NCI-H226 (cell line): ENCODE measurements at places on chromosomes 12 and 14.

GRCh38 chr12:102167821-102168604, 29.6 kb downstream of the PMCH start:
- DNase-seq: no peak

DNA sequence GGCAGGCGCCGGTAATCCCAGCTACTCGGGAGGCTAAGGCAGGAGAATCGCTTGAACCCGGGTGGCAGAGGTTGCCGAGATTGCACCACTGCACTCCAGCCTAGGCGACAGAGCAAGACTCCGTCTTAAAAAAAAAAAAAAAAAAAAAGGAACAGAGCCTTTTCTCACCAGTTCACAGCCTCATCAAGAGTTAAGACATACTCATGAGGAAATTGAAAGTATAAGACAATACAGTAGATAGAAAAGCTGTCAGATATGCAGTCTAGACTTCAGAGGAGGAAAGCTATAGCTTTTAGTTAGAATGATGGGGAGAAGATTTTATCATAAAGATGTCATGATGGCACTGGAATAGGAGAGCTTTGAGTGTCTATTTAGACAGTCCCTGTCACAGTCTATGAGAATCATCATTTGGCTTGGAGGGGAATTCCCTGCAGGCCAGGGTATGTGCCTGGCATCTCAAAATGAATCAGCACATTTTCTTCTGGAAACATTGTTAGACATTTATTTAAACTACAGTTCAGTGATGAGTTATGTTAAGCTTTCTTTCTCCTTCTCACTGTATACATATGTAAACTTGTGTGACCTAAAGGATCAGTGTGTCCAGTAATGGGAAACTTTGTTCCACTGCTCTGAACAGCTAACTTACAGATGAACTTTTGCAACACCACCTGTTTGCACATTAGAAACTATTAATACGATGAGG, 2.9 kb upstream of the RAB35 start:
- no peak for DNase-seq

- DNase-seq: no peak
These were observed 336.7 kb downstream of the GALC start for GRCh38 chr14:87656315-87656714.

DNA sequence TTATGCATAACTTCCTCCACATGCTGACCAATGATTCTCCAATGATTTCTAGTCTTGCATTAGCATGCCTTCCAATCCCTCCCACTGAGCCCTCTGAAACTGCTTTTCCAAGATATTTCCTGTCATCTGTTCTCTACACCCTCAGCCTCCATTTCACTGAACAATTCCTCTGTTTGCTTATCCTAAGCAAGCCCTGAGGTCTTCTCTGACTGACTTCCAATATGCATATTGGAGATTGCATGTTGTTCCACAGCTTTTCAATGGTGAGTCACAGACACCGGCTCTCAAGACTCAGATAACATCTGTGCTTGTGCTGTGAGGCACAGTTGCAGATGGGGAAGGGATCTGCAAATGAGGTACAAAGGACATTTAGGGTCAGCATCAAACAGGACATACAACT, 141.0 kb downstream of the SLC16A7 start:
- peak; percentile 47 for DNase-seq

DNA sequence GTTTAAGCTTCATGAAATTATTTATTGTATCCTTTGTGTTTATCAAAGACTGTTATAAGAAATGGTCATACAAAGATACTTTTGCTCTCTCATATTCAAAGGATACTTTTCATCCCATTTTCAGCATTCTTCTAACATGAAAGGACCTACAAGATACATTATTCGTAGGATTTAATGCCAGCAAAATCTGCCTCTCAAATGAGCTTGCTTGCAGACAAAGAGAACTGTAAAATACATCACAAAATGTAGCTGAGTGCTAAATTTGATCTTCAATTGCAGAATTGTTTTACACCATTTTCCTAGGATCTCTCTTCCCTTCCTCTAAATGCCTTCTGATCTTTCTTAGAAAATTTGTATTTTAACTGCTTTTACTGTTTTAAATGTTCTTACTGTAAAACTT, 333.0 kb upstream of the NAV3 start:
- no peak for DNase-seq

DNA sequence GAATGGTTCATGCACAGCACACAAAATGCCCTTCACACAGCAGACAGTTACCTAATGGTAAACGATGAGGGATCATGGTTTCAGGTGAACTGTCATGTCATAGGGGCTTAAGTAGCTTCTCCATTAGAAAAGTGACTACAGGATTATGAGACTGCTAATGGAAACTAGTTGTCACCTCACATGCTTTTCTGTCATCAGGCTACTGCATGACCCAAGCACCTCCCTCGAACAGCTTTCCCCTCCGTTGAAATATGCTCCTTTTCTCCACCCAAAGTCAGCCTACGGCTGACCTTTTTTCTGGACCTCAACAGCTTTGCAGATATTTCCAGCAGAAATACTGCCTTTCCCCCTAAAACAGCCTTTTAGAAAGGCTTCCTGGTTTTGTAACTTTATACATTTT, 467.3 kb downstream of the EGLN3 start:
- no peak for DNase-seq

- no peak for DNase-seq
These were observed 39.6 kb downstream of the IQSEC3 start for GRCh38 chr12:106118-106591.

DNA sequence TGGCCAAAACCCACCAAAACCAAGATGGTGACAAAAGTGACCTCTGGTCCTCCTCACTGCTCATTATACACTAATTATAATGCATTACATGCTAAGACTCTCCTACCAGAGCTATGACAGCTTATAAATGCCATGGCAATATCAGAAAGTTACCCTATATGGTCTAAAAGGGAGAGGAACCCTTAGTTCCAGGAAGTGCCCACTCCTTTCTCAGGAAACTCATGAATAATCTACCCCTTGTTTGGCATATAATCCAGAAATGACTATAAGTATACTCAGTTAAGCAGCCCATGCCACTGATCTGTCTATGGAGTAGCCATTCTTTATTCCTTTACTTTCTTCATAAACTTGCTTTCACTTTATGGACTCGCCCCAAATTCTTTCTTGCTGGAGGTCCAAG, 43.0 kb upstream of the FUT8 start:
- DNase-seq: no peak

DNA sequence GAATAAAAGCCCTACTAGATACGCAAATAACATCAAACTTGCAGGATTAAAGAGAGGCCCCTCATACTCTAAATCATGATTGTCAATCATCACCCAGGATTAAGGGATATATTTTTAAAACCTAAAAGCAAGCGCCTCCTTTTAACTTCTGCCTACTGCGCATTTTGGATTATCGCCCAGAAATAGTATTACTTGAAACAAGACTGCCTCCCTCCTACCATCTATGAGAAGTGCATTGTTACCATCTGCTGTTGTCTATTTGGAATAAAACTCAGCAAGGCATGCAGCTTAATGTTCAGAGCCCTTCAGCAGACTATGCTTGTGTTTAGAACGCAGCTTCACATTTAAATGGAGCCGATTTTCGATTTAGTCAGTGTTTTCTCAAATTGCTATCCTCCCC, 79.6 kb downstream of the EXOC5 start:
- no peak for DNase-seq

DNA sequence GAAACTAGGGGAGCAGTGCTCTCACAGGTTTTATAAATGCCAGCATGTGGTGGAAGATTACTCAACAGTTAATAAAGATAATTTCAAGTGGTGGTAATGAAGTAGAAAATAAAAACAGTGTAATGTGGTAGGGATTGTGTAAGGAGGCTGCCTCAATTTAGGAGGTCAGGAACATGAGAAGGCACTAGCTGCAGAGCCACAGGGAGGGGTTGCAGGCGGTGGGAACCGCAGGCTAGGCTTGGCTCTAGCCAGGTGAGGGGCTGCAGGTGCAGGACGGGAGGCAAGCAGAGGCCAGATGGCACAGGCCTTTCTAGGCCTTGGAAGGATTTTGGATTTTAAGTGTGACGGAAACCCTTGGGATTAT, 768 bp downstream of the METTL25 start:
- DNase-seq: no peak

- no peak for DNase-seq
These were observed 1.4 kb upstream of the JAG2 start for GRCh38 chr14:105169776-105170655.

GRCh38 chr12:25616286-25616685, 63.2 kb upstream of the LMNTD1 start:
- no peak for DNase-seq

DNA sequence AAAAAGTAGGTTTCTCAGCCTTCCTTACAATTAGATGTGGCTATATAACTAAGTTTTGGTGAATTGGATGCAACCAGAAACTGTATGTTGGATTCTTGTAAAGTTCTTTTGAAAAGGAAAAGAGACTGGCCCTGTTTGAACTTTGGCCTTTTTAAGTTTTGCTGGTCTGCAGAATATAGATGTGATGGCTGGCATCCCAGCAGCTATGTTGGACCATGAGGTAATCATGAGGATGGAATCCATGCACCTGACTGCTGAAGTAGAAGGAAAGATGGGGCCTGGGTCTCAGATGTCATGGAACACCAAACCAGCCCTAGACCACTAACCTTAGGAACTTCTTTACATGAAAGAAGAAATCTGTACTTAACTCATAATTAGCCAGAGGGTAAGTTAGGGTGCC, 482.5 kb downstream of the GLT1D1 start:
- no peak for DNase-seq
